Aorta (tissue), 5 donors: ENCODE measurements at places on chromosomes 7 and 10. TPM values are rescaled to one million over a fixed set of nuclear protein-coding genes. Genes with fewer than 3 reads are reported as not detected.

GRCh38 chr10:103795634-103796270 is 59.6 kb downstream of the SH3PXD2A start:
- peak; percentile 36 for DNase-seq
- H3K27me3 ChIP-seq, result no peaks in the 10 kb centered on the region
- no peaks in the 10 kb centered on the region for H3K4me1 ChIP-seq
- no peak overlapping the region for H3K27ac ChIP-seq

Gene PRLHR
- total RNA-seq, result not detected

Gene ZNF853
- total RNA-seq, result 12.2 TPM

DNA sequence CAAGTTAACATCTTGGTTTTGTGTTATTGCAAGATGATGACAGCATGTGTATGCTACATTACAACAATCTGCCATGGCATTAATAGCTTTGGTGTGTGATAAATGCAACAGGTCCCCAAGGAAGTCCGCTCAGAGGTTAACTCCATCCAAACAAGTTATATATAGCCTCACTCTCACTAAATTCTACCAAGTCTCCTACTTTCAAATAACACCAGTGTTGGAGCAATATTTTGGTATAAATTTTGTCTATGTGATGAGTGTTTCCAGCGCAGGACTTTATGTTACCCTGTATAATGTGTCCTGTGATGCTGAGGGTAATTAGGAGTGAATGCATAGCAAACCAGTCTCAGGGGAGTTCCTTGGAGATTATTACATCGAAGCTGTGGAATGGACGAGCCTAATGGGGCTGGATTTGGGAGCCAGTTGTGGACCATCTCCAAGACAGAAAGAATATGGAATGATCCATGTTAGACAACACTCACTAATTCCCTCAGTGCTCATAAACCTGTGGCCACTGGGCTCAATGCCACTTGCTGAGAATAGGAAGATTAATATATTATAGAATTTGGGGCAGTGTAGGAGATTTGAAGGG is 127.6 kb upstream of the CXCL12 start:
- H3K4me1 ChIP-seq, result no peaks in the 10 kb centered on the region
- no peaks in the 10 kb centered on the region for H3K27me3 ChIP-seq
- H3K4me3 ChIP-seq, result no peak overlapping the region
- no peak overlapping the region for H3K27ac ChIP-seq

GRCh38 chr10:118342638-118343020 is 505 bp upstream of the FAM204A start:
- no peaks in the 10 kb centered on the region for H3K27me3 ChIP-seq
- no peak for DNase-seq
- no peaks in the 10 kb centered on the region for H3K36me3 ChIP-seq

GRCh38 chr7:30800785-30801252 is 29.6 kb downstream of the MINDY4 start:
- peaks cover 16% of the 10 kb centered on the region for H3K4me1 ChIP-seq
- H3K27ac ChIP-seq, result no peak overlapping the region
- no peak overlapping the region for H3K4me3 ChIP-seq
- no peaks in the 10 kb centered on the region for H3K27me3 ChIP-seq

DNA sequence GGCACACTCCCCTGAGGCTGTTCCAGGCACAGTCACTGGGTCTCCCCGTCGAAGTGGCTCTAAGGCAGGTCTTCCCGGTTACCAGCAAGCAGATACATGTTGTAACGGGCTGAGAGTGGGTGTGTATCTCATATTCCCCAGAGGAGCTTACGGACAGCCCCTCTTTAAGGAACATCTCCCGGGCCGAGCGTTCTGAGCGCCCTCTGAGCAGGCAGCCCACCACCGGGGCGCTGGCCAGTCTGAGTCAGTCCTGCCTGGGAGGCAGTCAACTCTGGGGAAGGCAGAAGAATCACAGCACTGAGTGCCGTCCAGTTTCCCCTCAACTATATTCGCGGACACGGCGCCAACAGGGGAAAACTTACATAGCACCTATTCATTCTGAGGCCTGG is 117.4 kb downstream of the LHPP start:
- H3K27me3 ChIP-seq, result no peaks in the 10 kb centered on the region
- H3K36me3 ChIP-seq, result no peaks in the 10 kb centered on the region
- H3K27ac ChIP-seq, result no peak overlapping the region
- peak; percentile 85 for DNase-seq
- H3K4me1 ChIP-seq, result no peaks in the 10 kb centered on the region
- H3K4me3 ChIP-seq, result no peak overlapping the region

- H3K36me3 ChIP-seq, result peaks cover 3% of the 10 kb centered on the region
- H3K4me3 ChIP-seq, result no peak overlapping the region
- no peaks in the 10 kb centered on the region for H3K27me3 ChIP-seq
- no peak for DNase-seq
Measured at GRCh38 chr10:122162671-122163173, 108.4 kb upstream of the BTBD16 start.

DNA sequence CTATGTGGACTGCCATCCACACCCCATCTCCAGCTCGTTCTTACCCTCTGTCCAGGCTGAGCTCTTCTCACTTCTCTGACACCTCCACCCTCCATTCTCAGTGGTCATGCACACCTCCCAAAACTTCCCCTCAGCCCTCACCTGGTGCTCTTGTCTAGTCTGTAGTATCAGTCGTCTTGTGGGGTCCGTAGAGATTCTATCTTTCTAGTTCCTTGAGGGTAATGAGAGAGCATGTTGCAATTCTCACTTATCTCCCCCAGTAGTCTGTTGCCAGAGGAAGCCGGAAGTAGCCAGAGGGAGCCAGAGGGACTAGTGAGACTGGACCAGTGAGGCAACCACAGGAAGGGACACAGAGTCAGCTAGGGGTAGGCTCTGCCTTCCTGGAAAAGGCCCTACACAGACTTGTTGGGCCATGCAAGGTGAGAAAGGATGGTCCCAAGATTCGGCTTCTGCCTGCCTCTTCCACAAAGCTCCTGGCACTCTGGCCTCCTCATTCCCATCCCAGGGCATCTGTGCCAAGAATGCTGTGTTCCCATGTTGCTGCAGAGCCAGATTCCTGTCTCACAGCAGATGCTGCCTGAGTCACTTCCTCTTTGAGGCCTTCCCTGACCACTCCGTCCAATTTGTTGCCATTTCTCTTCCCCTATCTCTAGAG is 50.6 kb upstream of the DUSP5 start:
- no peak overlapping the region for H3K27ac ChIP-seq
- no peaks in the 10 kb centered on the region for H3K4me1 ChIP-seq
- H3K27me3 ChIP-seq, result no peaks in the 10 kb centered on the region
- no peak for DNase-seq
- no peak overlapping the region for H3K4me3 ChIP-seq
- no peaks in the 10 kb centered on the region for H3K36me3 ChIP-seq

GRCh38 chr7:33836797-33837355 is 68.5 kb upstream of the BMPER start:
- H3K4me3 ChIP-seq, result no peak overlapping the region
- H3K27ac ChIP-seq, result no peak overlapping the region
- no peaks in the 10 kb centered on the region for H3K4me1 ChIP-seq
- H3K27me3 ChIP-seq, result no peaks in the 10 kb centered on the region
- H3K36me3 ChIP-seq, result no peaks in the 10 kb centered on the region

Gene CALML3
- not detected for total RNA-seq

Gene STEAP4
- 343 TPM for total RNA-seq

DNA sequence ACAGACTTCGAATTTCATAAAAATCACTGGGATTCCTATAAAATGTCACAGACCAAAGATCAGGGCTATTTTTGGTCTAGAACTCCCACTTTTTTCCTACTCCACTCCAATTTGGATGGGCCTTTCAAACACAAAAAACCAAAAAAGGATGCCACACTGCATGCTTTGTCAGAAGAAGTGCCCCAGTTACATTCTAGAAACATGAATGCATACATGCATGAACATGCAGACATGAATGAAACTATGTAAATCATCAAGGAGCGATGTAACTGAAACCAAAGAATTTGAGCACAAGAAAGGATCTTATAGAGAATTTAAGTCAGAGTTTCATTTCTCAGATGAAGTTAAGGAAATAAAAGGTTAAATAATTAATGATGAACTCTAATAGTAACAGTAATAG is 31.8 kb upstream of the FAM133B start:
- DNase-seq, result no peak
- peaks cover 3% of the 10 kb centered on the region for H3K4me1 ChIP-seq
- H3K36me3 ChIP-seq, result no peaks in the 10 kb centered on the region

Gene CCDC146
- 25.1 TPM for total RNA-seq

Gene IFIT1B
- 0.87 TPM for total RNA-seq

Gene MOGAT3
- total RNA-seq, result not detected
